SW 1271 (cell line): ENCODE measurements at places on chromosomes 4 and X.
A peak's percentile ranks its signal among the peaks of the same experiment; 100 is the strongest.

DNA sequence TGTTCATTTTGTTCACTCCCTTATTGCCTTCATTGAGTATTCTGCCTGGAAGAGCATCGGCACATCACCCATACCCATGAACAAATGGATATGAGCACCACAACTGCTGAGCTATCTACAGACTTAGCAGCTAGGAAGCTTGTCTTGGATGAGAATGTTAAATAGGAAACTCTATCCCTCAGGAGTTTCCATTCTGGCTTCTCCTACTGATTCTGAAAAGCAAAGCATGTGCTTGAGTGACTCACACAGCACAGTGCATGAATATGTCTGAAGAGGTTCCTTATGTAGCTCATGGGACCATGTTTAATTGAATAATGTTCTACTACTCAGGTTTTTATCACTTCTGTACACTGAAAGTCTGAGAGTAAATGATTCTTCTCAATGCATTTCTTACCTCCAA lies 57.3 kb upstream of the MXRA5 start:
- DNase-seq, result no peak

DNA sequence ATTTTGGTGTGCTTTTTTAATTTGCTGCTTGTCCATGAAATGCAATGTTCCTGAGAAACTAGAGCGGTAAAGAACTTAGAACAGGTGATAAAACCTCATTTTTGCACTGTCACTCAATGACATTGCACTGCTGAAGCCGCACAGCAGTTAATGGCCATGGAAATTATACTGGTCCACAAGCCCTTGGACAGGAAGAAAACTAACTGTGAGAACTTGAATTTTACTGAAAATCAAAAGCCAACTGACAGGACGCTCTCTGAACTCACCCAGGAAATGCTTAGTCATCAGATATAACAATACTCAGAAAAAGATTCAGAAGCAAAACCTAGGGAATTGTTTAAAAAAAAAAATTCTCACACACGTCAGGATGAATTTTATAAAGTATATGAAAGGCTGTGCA lies 246.4 kb upstream of the SLC7A11 start:
- no peak for DNase-seq

DNA sequence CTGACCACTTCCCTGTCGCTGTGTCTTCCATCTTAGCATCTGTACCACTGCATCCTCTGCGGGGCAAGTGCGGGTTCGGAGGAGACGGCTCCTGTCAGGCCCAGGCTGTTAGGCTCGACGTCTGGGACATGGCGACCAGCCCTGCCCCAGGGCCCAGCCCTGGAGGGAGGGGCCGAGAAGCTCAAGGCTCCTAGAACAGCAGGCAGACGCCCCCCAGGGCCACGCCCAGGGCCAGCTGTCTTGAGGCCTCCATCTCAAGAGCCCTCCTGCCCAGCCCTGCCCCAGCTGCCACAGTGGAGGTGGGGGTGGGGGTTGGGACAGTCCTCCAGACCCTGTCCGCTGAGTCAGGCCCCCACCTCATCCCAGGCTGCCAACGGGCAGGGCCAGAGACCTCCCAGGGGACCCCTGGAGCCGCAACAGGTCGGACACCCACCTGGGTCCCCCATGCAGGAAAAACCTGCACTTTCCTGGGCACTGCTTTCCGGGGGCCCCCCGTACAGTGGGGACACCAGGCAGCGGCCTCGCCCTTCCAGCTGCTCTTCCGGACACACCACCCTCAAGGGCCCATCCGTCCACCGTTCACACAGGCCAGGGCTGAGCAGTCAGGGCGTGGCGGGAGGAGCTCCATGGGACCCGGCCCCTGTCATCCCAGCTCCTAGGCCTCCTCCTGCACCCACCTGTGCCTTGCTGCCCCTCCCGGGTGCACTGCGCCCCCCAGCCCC lies 83.1 kb downstream of the FAM53A start:
- no peak for DNase-seq

DNA sequence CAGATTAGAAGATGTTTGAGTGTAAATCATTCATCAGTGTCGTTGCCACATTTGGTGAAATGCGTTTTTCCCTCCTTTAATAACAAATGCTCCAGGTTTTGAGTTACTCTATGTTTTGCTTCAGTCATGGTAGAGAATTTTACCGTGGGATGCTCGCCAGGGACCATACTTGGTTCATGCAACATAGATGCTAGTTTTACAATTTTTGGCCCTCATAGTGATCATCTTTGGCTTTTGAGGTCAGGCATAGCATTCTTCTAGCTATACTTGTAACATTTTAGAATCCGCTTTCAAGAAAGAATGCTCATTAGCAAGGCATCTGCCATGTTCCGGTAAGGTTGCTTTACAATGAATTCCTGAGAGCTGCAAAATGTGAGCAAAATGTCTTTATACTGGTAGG lies 147.2 kb downstream of the SPCS3 start:
- no peak for DNase-seq

- DNase-seq, result no peak
These were observed 55.5 kb upstream of the ADGRG2 start for GRCh38 chrX:19177721-19178120.

DNA sequence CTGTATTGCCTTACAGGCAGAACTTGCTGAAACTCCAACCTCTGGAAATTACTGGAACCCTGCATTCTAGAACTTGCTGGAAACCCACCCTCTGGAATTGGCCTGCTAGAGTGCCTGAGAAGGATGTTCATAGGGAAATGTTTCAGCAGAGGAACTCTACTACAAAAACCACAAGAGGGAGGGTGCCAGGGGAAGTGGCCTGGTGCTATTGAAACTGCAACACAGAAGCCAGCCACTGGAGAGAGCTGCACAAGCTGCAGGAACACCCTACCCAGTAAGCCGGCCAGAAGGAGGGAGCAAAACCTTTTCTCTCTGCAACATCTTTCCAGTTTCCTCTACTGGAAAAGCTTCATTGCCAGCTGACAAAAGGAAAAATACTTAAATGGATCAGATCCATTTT lies 2.5 kb upstream of the BRWD3 start:
- no peak for DNase-seq

GRCh38 chr4:74724979-74725378 lies 69.3 kb downstream of the BTC start:
- DNase-seq, result no peak

- no peak for DNase-seq
These were observed 54.7 kb downstream of the SLC9A6 start for GRCh38 chrX:136039968-136040367.

DNA sequence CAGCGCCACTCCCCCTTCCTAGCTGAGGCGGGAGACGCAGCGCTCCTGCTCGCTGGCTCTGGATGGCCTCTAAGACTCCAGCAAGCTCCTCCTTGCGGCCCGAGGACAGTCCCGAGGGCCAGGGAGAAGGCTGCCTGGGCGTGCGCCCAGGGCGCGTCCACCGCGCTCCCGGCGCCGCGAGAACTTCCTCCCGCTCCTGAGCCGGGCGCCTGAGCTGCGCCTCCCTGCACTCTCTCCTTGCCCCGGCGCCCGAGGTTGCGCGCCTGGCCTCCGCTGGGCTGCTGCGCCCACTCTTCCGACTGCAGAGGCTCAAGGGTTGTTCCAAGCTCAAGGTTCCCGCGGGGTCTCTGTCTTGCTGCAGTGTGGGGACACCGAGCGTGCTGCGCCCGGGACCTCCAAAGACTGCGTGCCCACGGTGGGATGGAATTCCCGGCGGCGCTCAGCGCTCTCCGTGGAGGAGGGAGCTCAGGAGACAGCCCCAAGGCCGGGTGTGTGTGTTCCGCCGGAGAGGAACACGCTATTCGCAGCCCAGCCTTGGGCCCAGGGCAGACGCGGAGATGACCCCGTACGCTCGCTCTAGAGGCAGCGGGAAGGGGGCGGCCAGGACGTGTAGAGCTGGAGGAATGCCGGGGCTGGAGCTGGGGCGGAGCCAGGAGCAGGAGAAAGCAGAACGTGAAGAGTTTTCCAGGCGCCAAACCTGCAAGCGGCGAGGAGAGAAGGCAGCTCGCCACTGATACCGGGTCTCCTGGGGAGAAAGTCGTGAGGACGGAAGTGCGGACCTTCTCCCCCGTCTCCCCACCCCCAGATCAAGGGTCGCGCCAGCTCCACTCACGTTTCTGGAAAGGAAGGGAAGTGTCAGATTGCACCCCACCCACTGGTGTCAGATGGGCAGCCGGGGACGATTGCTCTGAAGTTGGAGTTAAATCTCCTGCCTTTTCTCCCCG lies at the start of gene ARHGAP6:
TSS of gene ARHGAP6 (minus strand) at position 753 of the 944 bp plus-strand sequence. CDS start 1,092 bp downstream, outside the sequence.
- DNase-seq, result peak; percentile 1

DNA sequence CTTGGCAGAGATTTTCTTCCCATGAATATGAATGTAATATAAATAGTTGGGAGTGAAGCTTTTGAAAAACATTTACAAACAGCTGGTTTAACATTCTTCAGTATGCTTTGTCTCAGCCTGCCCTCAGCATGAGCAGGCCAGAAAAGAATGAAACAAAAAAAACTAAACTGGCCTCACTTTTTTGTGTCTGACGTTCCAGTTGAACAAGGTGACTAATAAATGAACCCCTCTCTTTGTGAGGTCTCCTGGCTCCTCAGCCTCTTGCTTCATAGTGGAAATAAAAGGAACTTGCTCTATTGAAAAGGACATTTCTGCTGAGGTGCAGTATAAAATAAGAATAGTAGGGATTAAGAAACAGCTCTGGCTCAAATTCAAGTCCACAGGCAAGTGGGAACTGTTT lies 9.4 kb downstream of the CHST7 start:
- no peak for DNase-seq

- no peak for DNase-seq
These were observed 12.8 kb downstream of the PCGF3 start for GRCh38 chr4:718460-718859.

- DNase-seq, result no peak
These were observed 177.1 kb upstream of the TET2 start for GRCh38 chr4:104969394-104970082.

- no peak for DNase-seq
These were observed 62.9 kb upstream of the TXK start for GRCh38 chr4:48196758-48197504.

- no peak for DNase-seq
These were observed 145.0 kb upstream of the LEF1 start for GRCh38 chr4:108313546-108314339.

GRCh38 chr4:85907001-85907400 lies 432.1 kb downstream of the ARHGAP24 start:
- DNase-seq, result no peak

DNA sequence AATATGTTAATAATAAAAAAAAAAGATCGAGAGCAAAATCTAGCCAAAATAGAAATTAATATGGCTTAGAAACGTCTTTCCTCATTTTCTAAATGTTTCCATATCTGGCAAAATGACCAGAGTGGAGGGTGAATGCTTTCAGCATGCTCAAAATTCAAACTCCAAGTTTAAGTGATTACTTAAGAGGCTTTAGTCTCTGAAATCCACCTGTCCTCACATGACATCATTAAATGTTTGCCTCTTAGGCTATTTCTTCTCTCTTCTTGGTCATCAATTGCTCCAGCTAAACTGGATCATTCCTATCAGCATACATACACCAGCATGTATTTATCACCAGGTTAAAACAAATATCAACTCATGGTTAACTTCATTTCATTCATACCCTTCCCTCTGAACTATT lies 54.5 kb upstream of the ATXN3L start:
- no peak for DNase-seq

- peak; percentile 6 for DNase-seq
These were observed 33.9 kb downstream of the STX18 start for GRCh38 chr4:4507923-4508322.

- DNase-seq, result peak; percentile 48
These were observed 42.7 kb upstream of the RASSF6 start for GRCh38 chr4:73662709-73663546.

DNA sequence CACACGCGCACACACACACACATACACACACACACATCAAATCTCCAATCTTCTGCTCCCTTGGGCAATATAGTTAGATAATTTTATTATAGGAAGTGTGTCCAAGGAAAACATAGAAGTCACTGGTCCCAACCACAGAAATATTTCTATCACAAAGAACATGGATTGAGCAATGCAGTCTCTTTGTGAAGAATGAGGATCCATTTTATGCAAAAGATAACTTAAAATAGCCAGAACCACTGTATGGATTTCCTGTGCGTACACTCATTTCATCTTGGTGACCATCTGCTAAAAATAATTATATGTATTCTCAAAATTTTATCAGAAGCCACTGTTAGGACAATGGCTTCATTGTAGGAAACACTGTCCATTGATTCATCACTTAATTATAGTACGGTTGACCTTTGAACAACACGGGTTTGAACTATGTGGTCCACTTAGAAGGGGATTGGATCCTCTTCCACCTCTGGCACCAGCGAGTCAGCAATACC lies 169.6 kb upstream of the MXRA5 start:
- no peak for DNase-seq

- no peak for DNase-seq
These were observed 708 bp downstream of the TMSB4X start for GRCh38 chrX:12975670-12975965.

DNA sequence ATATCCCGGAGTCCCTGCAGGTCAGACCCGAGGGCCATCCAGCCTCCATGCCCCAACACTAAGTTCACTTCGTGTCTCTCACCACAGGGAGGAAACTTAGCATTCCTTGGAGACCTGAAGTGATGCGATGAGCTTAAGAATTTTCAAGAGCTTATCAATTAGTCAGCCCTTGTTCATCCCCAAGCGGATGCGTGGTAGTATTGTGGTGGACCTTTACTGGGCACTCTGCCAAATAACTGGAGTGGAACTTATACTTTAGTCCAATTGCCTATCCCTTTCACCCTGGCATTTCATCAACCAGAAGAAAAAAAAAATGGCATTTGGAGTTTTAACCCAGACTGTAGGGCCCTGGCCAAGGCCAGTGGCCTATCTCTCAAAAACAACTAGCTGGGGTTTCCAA lies 137.1 kb downstream of the RELL1 start:
- DNase-seq, result no peak

DNA sequence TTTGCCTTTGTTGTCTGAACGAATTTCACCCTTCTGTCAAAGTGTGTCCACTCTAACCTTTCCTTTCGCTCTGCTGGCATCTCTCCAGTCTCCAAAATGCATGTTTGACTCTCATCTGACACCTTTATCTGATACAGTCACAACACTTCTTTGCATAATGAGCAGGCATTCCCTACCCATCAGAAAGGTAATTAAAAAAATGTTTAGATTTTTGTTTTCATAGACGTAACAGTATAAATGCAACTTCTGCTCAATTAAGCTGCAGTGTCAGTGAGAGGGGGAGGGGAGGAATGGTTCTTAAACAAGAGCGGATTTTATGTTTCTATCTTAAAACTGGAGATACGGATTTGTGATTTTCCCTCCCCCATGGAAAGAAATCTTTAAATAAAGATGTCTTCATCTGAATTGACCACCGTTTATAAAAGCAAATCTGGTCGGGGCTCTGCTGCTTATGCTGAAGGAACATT lies 70.2 kb downstream of the CXXC4 start:
- DNase-seq, result no peak

- DNase-seq, result no peak
These were observed 56.4 kb upstream of the NFKB1 start for GRCh38 chr4:102444752-102445151.

DNA sequence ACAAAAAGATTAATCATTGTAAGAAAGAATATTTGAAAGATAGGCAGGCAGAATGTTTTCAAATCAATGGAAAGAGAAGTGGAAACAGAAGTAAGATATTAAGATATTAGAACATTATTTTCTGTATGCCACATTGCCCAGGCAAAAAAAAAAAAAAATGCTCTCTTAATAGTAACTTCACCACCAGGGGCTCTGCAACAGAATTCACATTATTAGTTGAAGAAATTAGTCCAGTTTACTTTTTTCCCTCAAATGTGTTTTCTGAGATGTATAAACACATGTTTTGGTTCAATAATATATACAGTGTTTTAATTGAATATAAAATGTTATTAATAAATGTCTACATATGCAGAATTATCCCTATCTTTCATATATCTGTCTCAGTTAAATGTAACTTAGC lies 78.0 kb upstream of the ADAD1 start:
- no peak for DNase-seq

GRCh38 chr4:146545102-146545501 lies 23.4 kb upstream of the SLC10A7 start:
- no peak for DNase-seq

- DNase-seq, result no peak
These were observed 37.1 kb upstream of the GPM6B start for GRCh38 chrX:13854003-13854402.
